ENCODE measurements at places on chromosomes 4 and X. TPM values are rescaled to one million over a fixed set of nuclear protein-coding genes. Genes with fewer than 3 reads are reported as not detected.

DNA sequence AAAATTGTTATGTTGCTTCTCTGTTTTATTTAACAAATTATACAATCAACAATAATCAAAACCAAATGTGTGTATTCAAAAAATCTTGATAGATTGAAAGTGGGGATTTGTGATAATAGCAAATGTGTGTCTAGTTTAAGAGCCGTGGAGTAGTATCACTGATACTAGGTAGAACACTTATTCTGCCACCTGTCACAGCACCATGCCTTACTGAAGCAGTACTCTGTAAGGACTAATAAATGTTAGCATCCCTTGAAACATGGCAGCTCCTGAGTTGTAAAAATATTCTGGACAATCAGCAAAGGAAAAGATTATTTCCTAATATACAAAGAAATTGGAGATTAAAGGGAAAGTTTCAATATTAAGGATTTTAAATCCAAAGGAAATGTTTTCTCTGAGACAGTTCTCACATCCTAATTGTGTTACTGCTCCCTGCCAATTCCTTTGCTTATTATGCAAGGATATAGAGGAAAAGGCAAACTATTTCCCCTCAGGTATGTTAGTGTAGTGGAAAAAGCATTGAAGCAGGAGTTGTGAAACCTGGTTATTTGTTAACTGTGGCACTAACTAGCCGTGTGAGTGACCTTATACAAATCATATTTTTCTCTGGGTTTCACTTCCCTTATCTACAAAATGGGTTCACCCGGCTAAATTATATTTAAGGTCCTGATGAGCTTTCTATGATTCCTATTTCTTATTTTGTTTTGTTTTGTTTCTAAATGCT lies 303.1 kb downstream of the ARHGAP24 start:
- DNase-seq = no peak

DNA sequence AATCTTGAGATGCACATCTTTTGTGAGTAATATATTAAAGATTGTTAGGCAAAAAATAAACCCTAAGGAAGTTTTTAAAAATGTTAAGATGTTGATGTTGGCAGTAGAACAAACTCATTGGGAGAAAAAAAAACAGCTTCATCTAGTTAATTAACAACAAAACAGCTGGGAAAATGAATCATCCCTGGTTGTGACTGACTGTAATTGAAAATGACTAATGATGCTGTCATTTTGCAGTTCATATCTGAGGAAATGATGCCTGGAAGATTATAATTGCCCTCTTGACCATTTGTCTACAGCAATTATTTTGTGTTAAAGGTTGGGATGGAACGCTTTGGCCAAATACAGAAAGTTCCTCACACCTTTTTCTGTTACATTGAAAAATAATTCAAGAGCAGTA lies 760.4 kb upstream of the FTHL17 start:
- no peak for DNase-seq

DNA sequence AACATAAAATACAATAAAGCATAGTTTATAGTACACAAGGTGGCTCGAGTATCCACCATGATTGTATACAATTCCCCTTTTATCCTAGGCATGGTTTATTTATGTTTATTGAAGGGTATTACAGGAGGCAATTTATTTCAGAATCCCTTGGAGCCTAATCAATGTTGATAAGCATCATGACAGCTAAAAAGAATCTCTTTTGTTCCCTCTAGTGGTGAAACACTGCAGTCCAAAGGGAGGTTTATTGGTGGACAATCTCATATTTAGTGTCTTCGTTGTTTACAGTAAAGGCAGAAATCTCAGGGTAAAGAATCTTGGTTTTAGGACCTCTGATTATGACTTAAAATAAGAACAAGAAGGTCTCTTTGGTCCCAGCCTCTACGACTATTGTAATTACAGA lies 1712.5 kb downstream of the C4orf33 start:
- no peak for DNase-seq

GRCh38 chrX:120334603-120335002 lies 23.3 kb upstream of the TMEM255A start:
- DNase-seq = no peak

DNA sequence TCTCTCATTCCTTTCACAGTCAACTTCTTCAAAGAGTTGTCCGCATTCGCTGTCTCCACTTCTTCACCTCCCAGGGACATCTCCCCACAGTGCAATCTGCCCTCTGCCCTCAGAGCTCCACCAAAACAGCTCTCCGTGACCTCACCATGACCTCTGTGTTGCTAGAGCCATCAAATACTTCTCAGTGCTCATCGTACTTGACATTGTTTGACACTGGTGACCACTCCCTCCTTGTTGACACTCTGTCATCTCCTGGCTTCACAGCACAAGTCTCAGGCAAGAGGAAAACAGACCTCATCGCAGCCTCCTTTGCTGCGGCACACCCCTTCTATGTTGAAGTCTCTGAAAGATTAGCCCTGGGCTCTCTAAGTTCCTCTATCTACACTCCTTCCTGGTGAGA lies 90.5 kb upstream of the CCDC160 start:
- no peak for DNase-seq

GRCh38 chrX:129139837-129140598 lies 383.3 kb downstream of the SMARCA1 start:
- no peak for DNase-seq

GRCh38 chr4:14478504-14478903 lies 523.8 kb upstream of the CPEB2 start:
- no peak for DNase-seq

Gene MBTPS2
- 9.1 TPM for total RNA-seq

Data from uterus (tissue), 4 donors.